ENCODE measurements at places on chromosomes 5 and 9. TPM values are rescaled to one million over a fixed set of nuclear protein-coding genes. Genes with fewer than 3 reads are reported as not detected.

Gene ZBED3
- polyA plus RNA-seq = 14.7 TPM

Gene SLC25A46
- polyA plus RNA-seq = 42.4 TPM

- no peak overlapping the region for H3K4me3 ChIP-seq
- peaks cover 21% of the 10 kb centered on the region for H3K4me1 ChIP-seq
- H3K27me3 ChIP-seq = peaks cover 20% of the 10 kb centered on the region
- no peak for DNase-seq
Measured at GRCh38 chr9:107483666-107484065, 5.9 kb downstream of the KLF4 start.

GRCh38 chr9:113313261-113313660 is 10.1 kb upstream of the RNF183 start:
- no peak overlapping the region for H3K4me3 ChIP-seq
- no peaks in the 10 kb centered on the region for H3K4me1 ChIP-seq
- no peak overlapping the region for H3K27ac ChIP-seq
- no peaks in the 10 kb centered on the region for H3K27me3 ChIP-seq

DNA sequence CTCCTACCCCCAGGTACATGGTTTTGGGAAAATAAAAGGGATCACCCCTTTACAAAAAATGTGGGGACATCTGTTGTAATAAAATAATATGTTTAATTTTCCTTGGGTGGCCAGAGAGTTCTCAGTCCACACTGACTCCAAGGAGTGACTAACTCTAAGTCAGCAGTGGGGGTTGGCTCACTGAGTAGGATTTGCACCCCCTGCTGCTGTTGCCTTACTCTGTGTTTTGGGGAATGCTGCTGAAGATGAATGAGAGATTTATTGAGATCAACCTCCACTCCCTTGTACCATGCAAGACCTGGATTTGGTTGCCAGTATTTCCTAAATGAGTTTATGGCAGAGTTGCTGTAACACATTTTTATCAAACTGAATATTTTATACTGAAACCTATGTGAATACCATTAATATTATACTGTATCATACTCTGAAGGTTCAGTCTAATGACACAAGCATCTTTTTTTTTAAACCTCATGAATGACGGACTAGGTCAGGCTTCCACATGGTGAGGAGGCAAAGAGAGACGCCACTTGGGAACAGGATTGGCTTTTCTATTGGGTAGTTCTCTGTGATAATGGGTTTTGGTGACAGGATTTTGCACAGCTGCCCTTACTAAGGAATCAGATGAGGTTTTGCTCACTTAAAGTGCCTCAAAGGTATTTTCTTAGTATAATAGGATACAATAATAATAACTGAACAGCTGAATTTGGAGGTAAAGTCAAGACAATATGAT is 121.3 kb upstream of the OSMR start:
- no peaks in the 10 kb centered on the region for H3K36me3 ChIP-seq
- H3K4me1 ChIP-seq = peaks cover 28% of the 10 kb centered on the region
- peak overlapping the region; percentile 61 for H3K27ac ChIP-seq
- DNase-seq = no peak
